Hematopoietic multipotent progenitor cell treated with erythropoietin and hydrocortisone succinate and interleukin-3 and kit ligand, for 4 days (in vitro differentiated cells): ENCODE measurements at places on chromosomes 3 and 15.

DNA sequence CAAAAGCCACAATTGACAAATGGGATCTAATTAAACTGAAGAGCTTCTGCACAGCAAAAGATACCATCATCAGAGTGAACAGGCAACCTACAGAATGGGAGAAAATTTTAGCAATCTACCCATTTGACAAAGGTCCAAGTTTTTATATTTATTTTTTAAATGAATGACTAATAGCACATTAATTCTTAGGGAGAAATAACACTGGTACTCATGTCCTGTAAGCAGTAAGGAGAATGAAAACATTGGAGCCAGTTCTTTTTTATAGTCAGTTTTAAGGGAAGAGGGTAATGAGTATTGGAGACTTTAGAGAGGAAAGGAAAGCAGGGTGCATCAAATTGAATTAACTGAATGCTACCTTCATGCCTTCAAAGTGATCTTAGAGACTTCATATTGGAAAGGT is 404.7 kb upstream of the TGFBR2 start:
- DNase-seq = no peak

DNA sequence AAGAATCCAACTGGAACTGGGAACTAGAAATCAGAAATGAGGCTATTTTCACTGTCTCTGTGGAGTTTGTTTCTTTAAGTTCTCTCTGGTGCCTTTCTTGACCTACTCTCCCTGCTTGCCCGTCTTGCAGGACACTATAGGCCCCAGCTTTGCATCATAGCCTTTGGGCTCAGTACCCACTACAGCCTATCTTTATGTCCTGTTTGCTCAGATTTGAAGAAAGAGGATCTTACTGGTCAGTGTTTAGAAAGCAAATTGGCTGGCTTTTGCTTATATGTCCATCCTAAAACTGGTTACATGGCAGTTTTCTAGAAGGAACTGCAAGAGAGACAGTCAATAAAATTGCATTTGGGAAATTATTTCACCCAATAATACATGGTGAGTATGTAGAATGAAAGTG is 231.8 kb upstream of the TBL1XR1 start:
- DNase-seq = no peak

DNA sequence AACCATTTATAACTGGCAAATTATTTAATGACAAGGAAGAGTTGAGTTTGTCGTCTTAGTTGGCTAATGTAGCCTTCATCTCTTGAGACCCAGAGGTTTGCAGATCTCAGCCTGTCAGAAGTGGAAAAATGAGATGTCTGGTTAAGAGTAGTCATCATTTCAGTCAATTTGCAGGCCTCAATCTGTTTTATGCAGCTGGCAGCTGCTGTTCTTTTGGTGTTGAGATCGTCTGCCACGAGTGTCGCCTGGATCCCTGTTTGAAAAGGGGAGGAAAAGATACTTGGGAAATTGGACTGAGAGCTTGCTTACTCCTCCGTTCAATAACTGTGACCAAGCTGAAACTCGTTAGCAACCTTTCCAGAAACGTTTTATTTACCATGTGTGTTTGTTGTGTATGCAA is 2.3 kb downstream of the PHLDB2 start:
- DNase-seq = no peak

GRCh38 chr3:115139072-115139471 is 8.0 kb downstream of the ZBTB20 start:
- no peak for DNase-seq

GRCh38 chr3:11548721-11549131 is 95.0 kb downstream of the VGLL4 start:
- DNase-seq = peak; percentile 43

DNA sequence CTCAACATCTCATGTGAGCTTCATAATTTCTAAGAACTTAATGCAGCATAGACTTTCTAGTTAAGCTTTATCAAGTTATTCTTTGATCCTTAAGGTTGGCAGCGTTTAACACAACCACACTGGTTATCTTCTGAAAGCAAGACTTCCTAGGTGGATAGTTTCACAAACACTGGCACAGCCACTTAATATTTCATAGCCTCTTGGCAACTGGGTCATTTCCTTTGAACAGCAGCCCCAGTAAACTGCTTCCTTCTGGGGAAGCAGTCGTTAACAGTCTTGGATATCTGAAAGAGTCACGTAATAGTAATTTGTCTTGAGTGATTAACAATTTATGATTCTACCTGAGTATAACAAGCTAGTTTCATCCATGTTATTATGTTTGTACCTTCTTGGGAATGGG is 45.9 kb upstream of the ABHD10 start:
- peak; percentile 79 for DNase-seq
